ENCODE measurements at places on chromosomes 13 and 19.

DNA sequence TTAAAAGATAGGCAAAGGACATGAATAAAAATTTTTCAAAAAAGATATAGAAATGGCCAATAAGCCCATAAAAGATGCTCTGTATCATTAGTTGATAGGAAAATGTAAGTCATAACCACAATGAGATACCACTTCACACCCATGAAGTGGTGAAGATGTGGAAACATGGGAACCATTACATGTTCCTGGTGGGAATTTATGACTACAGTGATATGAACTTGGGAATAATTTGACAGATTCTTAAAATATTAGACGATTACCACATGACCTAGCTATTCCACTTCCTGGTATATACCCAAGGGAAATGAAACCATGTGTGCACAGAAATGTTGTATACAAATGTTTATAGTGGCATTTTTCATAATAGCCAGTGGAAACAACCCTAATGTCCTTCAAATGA, 232.2 kb downstream of the GGACT start:
- DNase-seq = no peak

DNA sequence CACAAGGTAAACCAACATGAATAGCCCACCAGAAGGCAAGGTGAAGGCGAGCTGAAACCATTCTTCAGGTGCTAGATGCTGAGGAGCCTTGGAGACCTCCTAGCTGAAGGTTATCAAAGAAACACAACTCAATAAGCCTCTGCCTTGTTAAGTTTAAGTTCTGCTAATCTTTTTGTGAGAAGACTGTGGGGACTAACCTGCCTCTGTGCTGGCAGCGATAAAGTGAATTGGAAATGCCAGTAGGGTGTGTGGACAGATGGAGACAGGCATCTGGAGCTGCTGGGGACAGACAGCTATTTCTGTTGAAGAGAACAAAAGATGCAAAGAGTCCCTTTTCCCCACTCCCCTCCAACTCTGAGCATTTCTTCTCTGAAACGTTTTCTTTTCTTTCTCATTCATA, 33.5 kb upstream of the FLT1 start:
- DNase-seq = no peak

DNA sequence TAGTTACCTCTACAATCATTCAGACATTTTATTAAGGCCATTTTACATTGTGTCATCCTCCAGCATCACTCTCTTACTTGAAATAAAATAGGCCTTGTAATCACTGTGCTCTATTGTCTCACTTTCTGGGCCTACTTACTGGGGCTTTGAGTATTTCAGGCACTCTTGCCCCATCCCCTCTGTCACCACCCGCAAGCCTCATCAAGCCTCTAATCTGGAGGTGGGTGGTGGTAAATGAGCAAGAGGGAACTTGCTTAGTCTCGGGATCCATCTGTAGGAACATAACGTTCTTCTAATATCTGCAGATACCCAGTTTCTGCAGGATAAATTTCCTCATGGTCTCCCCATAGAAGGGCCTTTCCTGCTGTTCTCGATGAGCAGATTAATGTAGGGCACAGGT, 19.4 kb upstream of the GPR18 start:
- no peak for DNase-seq

DNA sequence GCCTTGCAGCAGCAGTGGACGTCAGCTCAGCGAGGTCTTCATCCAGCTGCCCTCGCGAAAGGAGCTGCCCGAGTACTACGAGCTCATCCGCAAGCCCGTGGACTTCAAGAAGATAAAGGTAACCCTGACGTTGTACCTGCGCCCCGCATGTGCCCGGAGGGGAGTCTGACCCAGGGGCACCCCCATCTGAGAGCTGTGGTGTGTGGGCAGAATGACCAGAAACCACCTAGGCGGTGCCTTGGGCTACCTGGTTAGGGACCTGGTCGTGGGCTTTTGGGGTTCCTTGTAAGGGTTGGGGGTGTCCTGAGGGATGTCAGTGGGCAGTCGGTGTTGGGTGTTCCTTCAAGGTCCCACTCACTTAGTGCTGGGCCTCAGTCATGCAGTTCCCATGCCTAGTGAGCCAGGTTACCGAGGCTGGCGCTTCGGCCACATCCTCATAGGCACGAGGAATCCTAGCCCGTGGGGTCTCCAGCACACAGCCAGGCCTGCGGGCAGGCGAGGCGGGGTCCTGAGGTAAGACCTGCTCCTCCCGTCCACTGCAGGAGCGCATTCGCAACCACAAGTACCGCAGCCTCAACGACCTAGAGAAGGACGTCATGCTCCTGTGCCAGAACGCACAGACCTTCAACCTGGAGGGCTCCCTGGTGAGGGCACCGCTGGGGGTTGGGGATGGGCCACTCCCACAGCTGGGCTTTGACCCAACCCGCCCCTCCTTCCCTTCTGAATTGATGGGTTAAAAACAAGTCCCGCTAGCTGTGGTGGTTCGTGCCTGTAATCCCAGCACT, 30.8 kb upstream of the LDLR start:
- no peak for DNase-seq

GRCh38 chr13:33303855-33304597, 18.5 kb upstream of the STARD13 start:
- DNase-seq = no peak

DNA sequence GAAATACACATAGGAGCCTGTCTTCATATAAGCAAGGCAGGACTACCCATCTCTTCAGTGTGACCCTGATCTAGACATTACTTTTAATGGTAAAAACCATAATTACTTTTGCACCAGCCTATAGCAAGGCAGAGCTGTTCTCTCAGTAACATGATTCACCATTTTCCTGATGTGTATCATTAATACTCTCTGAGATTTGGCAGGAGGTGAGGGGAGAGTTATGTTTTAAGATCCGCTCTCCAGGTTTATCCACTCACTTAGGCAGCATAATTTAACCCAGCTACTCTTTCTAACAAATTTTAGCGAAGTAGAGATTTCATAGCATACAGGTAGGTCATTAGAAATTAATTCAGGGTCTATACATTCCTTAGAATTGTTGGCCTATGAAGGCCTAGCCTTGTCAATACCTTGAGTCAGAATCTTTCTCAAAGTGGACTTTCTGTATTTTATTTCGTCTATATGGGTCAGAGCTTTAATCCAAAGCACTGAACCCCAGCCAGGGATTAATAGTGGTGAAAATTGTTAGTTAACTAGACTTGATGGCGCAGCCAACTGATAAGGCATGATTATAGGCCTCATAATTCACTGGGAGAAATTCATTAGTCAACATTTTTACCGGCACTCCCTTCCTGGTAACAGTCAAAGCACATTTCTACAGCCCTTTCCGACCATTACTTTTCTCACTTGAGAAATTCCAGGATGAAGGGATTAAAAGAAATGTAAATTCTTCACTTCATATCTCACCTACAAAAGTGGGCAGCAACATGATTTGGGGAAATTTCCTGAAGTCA, 955.1 kb downstream of the DIAPH3 start:
- no peak for DNase-seq

DNA sequence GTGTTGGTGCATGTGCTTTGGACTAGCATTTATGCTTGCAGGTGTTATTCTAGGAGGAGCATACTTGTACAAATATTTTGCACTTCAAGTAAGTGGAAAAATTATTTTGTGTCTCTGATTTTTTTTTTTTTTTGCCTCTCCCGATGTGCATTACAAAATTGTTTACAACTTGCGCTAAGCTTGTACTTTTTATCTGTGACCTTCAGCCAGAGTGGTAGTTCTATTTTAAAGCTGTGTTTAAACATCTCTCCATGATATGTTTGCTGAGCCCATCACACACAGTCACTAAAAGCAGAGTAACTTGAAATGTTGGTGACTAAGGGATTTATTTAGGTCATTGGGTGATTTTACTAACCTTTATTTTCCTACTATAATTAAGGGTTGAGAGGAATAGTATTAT, 20.8 kb downstream of the ITM2B start:
- DNase-seq = no peak

- no peak for DNase-seq
These were observed 203.0 kb downstream of the KCTD12 start for GRCh38 chr13:76683168-76683567.

DNA sequence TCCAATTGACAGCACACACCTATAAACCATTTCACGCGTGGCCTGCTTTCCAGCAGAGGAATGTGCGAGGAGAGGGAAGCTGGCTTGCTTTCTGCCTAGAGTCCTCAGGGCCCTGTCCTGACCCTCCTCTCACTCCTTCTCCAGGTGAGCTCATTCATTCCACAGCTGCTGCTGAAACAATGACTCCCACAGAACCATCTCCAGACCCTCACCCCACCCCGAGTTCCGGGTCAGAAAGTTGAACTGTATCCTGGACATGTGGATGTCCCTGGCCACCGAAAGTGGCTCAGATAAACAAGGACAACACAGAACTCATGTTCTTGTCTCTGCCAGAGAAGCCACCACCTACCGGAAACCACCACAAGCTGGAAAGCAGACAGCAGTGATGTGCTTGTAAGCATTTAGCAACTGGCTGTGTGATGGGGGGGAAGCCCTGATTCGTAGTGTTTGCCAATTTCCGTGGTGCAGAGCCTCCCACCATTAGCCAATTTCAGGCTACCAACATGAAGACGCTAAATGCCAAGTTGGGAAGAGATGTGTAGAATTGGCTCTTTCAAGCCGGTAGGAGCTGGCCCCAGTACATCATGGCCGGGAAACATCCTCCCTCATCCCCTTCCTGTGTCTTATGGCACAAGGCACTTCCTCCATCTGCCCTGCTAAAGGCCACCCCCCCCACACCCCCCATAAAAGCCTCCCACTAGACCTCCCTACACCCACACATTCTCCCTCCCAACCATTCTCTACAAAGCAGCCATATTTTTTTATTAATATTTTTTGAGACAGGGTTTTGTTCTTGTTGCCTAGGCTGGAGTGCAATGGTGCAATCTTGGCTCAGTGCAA, 5.0 kb downstream of the SYCE2 start:
- DNase-seq = peak; percentile 43

- no peak for DNase-seq
These were observed 25.3 kb upstream of the SLC46A3 start for GRCh38 chr13:28744091-28744536.

DNA sequence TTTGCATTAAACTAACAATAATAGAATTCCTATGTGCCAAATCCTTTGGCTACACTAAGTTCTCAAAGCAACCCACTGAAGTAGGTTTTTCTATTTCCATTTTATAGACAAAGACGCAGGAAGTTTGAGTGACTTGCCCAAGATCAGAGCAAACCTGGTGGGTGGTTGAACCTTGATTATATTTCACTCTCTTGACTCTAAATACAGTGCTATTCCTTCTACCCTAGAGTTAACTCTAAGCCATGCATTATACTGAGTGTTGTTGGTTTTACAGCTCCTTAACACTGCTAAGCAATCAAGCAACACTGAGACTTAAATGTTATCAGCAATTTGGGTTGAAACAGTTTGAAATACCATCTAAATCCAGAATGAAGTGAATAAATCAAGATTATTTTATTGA, 813.6 kb upstream of the GPC6 start:
- DNase-seq = no peak

GRCh38 chr19:17511724-17512573, 500 bp downstream of the PGLS start:
- peak; percentile 78 for DNase-seq

GRCh38 chr19:17358395-17358794, 18.7 kb downstream of the PLVAP start:
- no peak for DNase-seq

GRCh38 chr19:35123573-35123972, 8.0 kb downstream of the FXYD3 start:
- no peak for DNase-seq

DNA sequence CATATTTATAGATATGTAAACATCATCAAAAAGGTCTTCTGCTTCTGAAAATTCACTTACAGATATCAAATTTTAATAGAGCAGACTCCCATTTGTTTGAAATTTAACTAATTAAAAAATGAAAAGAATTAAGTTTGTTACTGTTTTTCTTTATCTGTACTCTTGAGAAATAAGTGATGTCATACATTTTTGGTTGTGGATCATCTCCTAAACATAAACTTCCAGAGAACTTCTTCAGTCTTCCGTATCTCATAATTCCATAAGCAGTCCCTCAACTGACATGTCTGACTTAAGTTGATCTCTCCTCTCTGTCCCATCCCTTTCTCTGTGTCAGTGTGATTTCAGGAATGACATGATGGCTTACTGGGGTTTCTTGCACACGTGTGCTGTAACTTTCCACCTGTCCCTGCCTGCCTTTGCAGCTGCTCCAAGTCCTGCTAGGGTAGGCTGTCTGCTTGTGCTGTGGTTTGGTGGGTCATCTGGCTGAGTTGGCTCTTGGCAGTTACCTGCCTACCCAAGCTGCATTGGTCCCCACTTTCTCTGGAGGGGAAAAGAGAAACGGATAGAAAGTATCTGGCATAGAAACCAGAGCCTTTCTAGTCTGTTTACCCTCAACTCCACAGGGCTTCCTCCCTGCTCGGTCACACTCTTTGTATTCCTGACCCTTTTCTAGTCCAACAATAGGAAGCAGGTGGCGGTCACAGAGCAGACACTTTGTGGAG, 127.1 kb downstream of the GGACT start:
- no peak for DNase-seq

DNA sequence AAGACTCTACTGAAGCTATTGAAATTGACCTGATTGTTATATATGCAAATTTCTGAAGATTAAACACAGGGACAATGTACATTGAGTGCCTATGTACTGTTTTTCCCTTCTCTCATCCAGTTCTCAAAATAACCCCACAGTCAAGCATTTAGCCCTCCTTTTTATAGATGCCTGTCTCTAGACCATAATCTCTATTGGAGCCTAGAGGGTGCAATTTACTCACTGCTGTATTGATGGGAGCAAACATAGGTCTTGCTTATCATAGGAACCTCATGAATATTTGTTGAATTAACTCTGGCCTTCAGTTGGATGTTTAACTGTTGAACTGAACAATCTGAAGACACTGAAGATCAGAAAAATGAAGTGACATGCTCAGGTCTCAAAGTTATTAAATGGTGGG, 183.0 kb downstream of the RFC3 start:
- no peak for DNase-seq

DNA sequence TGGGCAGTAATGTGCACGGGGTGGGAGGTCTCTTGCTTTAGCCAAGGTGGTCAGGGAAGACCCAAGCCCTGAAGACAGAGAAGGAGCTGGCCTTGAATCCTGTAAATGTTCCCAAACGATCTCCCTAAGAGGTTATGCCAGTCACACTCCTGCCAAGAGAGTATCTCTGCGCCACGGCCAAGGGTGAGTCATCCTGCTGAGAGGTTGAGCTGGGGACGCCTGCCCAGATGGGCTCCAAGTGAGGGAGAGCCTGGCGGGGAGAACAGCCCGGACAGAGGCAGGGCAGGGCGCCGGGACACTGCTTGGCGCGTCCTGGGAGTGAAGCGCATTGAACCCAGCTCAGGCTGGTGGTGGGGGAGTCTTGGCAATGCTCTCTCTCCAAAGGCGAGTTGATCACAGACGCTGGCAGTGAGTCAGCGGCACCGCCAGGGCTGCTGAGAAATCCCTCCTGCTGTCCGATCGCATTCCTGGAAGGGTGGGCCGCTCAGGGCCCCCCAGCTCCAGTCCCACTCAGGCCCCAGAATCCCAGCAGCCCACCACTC, 16.4 kb downstream of the SULT2B1 start:
- DNase-seq = no peak

GRCh38 chr19:17022738-17023137, 3.9 kb downstream of the CPAMD8 start:
- no peak for DNase-seq

GRCh38 chr19:48393559-48394330, at the start of gene GRIN2D:
TSS of gene GRIN2D (plus strand) at chr19:48393668. CDS start at chr19:48398393, 4,725 bp downstream.
- DNase-seq = no peak
